ENCODE measurements at places on chromosomes 6 and 20.

DNA sequence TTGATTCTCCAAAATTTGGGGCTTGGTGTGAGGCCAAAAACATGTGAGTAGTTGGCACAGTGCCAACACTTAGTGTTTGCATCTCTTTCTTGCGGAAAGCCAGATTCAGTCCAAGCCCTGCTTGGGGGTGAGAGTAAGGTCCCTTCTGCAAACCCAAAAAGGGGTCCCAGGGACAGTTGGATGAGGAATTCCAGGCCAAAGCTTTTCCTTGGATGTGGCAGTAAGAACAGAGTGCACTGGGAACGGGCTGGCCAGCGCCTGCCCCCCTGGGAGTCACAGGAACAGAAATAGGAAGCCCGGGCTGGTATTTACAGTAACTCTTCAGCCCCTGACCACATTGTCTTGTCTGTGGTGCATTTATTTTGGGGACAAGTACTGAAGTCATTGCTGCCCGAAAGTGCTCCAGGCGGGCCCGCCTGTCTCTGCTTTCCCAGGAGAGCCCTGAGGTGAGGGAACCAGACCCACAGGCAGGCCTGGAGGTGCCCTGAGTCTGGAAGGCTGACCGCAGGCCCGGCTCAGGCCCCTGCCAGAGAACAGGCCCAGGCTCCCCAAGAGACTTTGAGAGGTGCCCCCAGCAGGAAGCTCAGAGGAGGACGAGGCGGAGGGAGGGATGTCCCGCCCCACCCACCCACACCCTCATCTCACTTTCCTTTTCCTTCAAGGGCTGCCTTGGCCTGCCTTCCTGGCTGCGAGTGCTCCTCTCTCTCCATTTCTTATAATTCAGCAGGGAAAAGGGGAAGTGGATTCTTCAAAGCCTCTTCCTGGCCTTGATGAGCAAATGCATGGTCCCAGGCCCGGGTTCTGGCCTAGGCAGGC lies 218.4 kb downstream of the MAFB start:
- DNase-seq: no peak

DNA sequence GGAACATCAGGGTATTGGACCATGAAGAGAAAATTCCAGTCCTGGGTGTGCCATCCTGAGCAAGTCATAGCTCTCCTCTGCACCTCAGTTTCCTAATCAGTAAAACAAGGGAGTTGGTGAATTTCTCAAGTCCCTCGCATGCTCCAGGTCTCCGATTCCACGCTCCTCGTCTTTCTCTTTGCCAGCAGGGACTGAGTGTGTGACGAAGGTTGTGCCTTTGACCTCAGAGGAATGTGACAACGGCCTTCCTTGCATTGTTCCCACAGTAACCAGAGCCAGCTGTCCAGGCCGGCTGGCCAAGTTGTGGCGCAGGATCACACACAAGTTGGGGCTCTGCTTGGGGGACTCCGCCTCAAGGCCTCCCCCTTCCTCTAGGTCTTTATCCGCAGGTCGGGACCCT lies 217.3 kb downstream of the ATXN1 start:
- no peak for DNase-seq

DNA sequence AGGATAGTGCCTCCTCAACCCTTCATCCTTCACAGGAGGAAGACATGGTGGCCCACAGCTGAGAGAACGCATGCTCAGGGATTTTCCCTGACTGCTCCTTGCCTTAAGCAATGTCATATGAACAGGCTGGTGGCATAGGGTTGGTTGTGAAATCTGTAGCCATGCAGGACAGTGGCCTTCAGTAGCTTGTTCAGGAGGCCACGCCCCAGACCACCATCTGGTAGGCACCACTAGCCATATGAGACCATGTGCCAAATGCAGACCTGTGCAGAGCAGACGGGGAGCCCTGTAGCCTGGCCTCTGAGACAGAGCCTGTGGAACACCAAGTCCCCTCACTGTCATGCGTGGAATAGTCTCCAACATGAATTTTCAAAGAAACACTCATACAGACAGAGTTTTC lies 76.5 kb downstream of the ADTRP start:
- no peak for DNase-seq

- DNase-seq: no peak
These were observed 2.1 kb upstream of the TMEM151B start for GRCh38 chr6:44268095-44268628.

- no peak for DNase-seq
These were observed 19.8 kb upstream of the TREM1 start for GRCh38 chr6:41306187-41306854.

DNA sequence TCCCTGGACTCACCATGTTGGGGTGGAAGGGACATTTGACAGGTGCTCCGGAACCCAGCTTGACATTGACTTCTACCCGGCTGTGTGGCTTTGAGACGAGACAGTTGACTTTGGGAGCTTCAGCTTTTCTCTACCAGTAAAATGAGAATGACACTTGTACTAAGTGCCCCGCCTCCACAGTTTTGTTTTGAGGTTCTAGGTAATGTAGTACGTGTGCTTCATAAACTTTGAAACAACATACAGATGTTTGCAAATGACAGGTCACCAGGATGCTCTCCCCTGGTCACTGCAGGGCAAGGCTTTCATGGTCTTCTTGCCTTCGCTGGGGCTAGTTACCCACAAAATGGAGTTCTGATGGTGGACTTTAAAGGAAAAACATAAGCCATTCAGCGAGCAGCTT lies 31.3 kb downstream of the CLIC5 start:
- DNase-seq: no peak

- DNase-seq: no peak
These were observed 69.8 kb upstream of the RIN2 start for GRCh38 chr20:19688031-19688806.

DNA sequence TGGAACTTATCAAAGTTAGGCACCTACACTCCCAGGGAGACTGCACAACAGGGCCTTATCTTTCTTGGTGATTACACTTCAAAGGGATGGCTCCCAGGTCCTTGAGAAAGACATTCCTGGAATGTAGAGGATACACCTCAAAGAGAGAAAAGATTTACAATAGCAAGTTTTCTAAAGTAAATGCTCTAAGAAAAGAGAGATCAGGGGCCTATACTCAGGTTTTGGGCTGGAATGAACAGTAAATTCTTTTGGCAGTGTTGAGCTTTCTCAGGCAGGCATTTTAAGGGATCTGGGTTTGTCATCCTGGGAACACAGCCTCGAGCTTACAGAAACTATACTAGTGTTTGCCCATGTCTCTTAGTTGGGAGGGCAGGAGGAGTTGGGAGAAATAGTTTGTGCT lies 31.7 kb upstream of the ME1 start:
- DNase-seq: no peak

DNA sequence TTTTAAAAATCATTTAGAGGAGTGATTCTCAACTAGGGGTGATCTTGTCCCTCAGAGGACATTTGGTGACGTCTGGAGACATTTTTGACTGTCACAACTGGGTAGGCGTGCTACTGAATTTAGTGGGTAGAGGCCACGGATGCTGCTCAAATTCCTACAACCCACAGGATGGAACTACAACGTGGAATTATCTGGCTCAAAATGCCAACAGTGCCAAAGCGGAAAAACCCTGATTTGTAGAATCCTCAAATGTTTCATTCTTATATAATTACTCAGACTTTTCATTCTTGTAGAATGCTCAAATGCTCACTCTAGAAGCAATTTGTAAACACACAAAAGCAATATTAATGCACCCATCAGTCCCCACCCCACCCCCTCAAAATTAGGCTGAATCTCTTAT lies 229.8 kb downstream of the ZMYND8 start:
- DNase-seq: no peak

DNA sequence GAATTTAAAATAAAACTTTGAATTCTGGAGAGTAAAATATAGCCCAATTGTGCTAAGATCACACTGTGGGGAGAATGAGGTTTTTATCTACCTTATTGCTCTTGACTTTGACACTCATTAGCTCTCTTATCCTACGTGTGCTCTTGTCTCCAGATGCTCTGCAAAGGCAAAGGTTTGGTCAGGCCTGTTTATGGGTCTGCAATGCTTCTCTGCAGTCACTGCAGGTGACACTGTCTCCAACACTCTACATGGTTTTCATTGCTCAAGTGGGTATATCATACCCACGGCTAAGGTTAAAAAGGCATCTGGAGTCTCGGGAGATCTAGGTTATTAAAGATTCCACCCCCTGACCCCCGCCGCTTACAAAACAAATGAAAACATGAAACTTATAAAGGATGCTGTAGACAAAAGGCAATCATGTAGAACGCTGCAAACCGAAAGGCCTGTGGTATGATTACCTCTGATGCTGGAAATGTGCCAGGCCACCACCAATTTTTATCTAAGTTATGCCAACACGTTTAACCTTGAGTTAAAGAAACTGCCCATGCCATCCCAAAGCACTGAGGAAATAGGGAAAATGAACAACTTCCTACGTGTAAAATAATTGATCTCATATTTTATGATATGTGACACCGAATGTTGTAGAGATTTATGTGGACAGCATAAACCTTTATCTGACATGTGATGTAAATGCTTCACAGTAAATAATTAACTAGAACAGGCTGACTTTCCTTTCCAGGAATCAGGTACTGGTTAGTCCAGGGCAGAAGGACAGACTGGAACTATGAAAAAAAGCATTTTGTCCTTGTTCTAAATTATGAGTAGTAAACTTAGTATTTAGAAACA lies 238.2 kb upstream of the NOX3 start:
- no peak for DNase-seq

DNA sequence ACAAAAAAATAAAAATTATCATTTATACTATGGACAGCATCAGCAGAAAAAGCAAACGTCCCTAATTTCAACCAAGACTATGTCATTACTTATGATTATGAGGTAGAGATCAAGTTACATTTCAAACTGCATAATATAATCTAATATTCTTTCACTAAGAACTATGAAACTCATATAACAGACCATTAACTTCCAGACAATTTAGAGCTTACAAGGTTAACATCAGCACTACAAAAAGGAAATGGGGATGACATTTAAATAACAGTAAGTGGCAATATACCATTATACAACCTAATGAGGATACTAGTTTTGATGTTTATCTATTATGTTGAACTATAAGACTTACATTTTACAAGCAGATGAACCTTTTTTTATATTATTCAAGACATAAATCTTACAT lies 261.0 kb upstream of the THEMIS start:
- no peak for DNase-seq

GRCh38 chr6:1314617-1315016 lies 2.7 kb downstream of the FOXQ1 start:
- no peak for DNase-seq

GRCh38 chr6:131949909-131950766 lies 1.0 kb downstream of the CCN2 start:
- DNase-seq: no peak

DNA sequence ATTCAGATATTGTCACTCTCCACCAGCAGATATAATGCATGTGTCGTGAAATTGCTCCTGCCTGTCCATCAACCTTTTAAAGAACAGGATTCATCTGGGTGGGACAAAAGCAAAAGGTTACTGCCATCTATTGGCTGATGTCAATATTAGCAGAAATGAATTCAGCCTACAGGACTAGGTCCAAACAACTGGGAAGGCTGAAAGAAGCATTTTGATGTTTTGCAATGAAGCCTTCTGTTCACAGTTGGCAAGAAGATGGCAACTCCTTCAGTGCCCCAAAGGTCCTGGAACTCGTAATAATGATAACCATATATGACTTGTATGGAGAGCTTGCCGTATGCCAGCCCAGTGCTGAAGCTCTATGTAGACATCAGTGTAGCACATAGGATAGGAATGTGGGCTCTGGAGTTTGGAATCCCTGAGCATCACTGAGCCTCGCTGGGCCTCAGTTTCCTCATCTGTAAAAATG lies 7.5 kb downstream of the BCAS1 start:
- no peak for DNase-seq

DNA sequence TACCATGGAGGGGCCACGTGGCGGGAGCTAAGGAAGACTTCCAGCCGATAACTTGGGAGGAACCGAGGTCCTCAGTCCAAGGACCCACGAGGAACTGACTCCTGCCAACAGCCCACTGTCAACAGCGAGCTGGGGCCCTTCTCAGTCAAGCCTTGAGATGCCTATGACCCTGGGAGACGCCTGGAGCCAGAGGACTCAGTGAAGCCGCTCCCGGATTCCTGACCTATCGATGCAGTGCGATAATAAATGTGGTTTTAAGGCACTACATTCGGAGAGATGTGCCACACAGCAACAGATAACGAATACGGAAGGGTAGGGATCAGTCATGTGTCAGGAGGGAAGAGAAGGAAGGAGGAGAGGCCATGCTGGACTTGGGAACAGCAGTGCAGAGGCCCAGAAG lies 208.5 kb downstream of the NFATC2 start:
- DNase-seq: no peak

DNA sequence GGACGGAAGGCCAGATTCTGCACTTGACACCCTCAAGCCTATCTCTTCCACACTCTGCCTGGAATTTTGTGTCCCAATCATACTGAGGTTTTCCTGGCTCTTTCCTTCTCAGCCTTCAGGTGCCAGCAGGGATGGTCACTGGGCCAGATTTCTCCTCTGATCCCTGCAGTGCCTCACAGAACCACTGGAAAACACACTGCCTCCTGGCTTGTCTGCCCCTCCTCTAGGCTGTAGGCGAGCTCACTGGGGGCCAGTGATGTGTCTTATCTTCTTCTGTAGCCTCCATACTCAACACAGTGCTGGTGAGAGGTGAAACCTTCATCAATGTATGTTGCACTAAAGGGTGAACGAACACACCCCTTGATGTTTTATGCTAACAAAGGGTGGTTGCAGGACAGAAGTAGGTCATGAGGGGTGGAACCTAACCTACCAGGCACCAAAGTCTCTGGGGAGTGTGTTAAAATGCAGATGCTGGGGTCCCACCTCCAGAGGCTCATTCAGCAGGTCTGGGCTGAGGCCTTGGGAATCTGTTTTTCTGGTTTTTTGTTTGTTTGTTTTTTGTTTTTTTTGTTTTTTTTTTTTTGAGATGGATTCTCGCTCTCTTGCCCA lies 80.3 kb downstream of the CDH26 start:
- DNase-seq: no peak

DNA sequence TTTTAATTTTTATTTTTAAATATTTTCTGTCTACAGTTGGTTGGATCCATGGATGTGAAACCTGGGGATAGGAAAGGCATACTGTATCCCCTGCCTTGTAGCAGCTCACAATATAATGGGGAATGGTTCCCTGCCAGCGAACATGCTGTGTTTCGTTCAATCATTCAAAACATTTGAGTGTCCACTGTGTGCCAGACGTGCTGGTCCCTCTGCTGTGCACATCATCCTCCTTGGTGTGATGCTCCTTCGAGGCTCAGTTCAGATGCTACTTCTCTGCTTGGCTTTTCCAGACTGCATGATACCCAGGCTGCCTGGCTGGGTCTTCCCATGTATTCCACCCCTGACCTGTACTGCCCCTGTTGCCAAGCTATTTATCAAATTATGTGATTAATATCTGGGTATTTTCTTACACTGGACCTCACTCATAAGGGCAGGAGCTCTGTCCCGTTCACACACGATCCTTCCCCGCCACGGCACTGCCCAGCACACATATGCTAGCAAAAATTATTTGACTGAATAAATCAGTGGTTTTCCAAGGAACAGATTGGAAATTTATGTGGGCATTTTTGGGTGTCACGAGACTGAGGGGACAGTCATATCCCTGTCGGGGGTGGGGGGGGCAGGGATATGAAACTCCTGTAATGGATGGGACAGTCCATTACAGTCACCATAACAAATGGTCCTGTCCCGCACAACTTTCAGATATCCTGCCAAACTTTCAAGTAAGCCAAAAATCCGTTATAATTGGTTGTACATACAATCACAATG lies 4.9 kb downstream of the SDCBP2 start:
- DNase-seq: no peak

GRCh38 chr6:26025047-26025893 lies 62.0 kb upstream of the HFE start:
- DNase-seq: no peak

All from natural killer cell treated with Interleukin-12 subunit alpha and Interleukin-12 subunit beta and Interleukin-15 and Interleukin-18, amount 100 ng/mL, for 72 hours (primary cell).